Activated CD4-positive, alpha-beta T cell treated with anti-CD3 and anti-CD28 coated beads, Interleukin-2, Interleukin-6, amounts not matched to agents 100 ng/mL and 50 ng/mL, durations not matched to agents 16 hours and 8 hours (primary cell): ENCODE measurements at places on chromosomes 5 and 9.
A peak's percentile ranks its signal among the peaks of the same experiment; 100 is the strongest.

DNA sequence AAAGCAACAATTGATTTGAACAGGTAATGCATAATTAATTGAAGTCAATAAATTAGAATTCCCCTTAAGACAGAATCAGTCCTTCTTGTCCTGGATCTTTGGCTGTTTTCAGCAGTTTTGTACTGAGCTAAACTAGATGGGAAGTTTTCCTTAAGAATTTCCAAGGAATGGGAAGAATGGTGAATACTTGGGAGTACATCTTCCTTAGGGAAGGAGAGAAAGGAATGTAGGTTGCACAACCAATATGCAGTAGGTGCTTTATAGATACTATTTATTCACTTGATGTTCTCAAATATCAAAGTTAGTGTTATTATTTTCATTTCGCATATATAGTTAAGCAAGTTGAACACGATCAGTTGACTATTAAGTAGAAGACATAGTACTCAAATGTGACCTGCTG, 183.5 kb upstream of the MAP1B start:
- no peak for DNase-seq

GRCh38 chr9:99399474-99399873, 177.4 kb downstream of the SEC61B start:
- DNase-seq = no peak

DNA sequence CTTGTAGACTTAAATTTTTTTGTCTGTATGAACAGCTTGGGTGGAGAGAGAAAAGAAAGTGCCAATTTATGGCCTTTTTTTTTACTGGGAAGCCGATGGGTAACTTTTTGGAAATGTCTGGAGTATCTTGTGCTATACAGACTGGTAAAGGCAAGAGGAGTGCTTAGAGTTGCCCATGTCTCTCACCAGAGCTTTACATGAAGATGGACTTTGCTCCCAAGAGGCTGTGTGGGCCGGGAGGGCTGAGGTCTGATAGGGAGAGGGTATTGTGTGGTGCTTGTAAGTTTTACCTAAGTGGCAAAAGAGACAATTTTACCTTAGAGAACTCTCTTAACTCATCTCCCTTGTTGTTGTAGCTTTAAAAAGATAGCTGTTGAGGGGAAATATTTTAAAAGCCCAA, 203.2 kb downstream of the SEMA6A start:
- DNase-seq = no peak

DNA sequence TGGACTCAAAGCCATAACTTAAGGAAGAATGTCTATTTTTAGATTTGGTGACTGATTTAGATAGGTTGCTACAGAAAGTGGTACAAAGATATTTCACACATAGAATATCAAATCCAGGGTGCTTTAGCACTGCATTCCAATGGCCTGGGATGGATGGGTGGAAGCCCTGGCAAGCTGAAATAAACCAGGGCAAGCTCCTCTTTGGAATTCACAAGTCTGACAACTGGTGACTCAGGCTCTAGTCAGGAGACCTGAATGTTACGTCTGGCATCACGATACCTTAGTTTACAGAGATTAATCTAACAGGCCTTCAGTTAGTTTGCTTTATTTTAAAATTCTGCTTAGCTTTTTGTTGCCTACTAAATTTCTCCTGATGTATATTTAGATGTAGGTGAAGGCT, 144.0 kb downstream of the TMC1 start:
- no peak for DNase-seq

DNA sequence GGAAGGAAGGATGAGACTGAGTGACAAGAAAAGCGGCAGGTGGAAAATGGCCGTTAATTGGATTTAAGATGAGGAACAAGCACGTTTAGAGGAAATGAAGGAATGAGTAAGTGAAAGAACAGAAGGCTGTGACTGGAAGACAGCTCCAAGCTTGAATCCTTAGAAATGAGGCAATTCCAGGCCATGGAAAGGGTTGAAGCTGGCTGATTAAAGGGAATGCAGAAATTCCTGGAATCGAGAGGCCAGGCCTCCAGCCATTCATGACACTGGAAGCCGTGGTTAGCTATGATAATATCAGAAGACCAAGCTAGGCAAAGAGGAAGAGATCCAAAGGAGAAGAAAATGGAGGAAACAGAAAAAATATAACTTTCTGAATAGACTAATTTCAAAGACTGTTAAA, 84.2 kb downstream of the ARL15 start:
- no peak for DNase-seq

DNA sequence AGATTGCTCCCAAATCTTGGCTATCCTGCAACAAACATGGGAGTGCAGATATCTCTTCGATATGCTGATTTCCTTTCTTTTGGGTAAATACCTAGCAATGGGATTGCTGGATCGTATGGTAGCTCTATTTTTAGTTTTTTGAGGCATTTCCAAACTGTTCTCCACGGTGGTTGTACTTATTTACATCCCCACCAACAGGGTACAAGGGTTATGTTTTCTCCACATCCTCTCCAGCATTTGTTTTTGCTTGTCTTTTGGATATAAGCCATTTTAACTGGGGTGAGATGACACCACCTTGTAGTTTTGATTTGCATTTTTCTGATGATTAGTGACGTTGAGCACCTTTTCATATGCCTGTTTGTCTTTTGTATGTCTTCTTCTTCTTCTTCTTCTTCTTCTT, 20.3 kb downstream of the CTSL start:
- DNase-seq = no peak

DNA sequence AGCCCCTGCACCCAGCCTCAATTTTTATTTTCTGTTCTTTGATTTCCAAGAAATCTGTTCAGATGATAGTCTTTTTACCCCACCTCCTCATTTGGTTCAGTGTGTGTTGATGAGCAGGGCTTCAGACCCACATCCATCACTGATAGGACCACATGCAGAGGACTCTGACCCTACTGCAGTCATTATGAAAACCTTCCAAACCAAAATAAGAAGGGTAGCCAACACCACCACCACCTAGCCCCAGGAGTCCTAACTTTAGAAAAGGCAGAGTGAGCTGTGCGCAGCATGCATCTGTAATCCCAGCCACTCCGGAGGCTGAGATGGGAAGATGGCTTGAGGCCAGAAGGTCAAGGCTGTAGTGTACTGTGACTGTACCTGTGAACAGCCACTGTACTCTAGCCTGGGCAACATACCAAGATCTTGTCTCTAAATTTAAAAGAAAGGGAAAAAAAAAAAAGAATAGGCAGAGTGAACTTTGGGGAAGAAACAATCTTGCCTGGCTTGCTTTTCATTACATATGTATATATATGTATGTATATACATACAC, 13.0 kb downstream of the CDKN2AIPNL start:
- DNase-seq = no peak

DNA sequence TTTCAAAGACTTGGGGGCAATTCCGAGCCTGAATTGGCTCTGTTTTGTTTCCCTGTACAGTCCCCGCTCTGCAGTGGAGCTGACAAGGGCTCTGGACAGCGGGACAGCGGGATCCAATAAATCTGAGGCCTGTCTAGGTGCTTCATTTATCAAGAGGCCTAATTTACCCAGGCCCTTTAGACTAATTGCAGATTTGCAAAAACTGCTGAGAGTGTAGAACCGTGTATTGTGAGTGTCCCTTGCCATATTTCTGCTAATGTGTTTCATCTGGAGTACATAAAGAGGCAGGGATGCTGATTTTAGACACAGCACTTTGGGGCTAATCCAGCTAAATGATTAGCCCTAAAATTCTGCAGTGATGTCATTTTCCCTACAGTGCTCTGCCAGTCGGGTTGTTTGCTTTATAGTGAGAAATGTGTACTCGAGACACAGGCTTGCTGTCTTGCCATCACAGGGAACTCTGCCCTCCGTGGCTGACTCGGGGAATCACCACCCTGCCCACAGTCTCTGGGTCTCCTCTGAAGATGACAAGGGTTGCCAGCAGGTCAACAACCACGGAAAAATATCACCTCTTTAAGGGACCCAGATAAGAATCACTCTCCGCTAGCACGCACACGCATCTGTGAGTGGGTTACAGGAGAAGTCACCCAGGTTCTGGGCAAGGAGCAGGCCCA, 592.0 kb downstream of the BNC2 start:
- no peak for DNase-seq

GRCh38 chr9:16725066-16725465, 145.4 kb downstream of the BNC2 start:
- DNase-seq = no peak

DNA sequence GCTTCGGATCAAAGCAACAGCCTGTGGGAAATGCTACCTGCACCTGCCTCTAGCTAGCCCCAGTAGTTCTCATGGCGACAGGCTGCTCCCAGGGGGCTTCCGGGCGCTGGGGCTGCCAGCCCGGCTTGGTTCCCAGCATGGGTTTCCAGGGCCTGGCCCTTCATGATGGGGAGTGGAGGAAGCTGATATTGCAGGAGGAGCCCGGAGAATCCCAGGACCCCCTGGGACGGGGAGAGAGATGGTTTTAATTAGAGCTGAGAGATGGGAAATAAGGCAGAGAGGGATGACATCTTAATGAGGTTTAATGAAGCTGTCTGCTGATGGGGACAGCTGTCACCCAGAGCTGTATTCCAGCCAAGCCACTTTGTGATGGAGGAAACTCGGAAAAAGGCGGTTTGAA, 78.6 kb downstream of the CFAP77 start:
- DNase-seq = no peak

DNA sequence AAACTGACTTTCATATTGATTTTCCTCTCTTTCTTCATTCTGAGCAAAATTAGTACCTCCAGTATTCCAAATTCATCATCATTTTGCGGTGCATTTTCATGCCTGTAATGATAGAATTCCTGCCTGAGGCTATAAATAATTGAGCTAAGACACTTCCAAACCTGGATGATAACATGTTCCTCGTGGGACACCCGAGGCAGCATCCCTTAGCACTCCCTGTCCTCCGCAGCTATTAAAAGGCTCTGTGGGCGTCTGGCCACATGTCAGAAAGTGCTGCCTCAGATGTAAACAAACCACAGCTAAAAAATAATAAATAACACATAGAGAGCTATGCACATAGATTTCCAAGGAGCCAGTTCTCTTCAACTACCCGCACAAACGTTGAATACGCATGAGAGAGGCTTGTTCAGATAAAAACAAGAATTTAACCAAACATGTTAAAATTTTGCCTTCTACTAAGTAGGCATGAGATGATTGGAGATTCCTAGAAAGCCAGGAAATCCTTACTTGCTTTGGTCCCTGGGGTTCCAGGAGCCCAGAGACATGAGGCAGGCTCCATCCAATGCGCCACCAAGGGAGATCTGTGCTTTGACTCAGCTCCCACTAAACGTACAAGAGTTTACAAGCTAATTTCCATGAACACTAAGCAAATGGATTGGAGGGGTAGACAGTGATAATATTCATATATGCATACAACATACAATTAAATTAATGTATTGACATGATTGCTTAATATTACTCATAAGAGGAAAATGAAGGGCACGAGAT, 82.7 kb downstream of the SHC3 start:
- no peak for DNase-seq

GRCh38 chr5:54761213-54761701, 224.1 kb downstream of the ESM1 start:
- no peak for DNase-seq

- no peak for DNase-seq
Measured at GRCh38 chr9:89675058-89675742, 70.4 kb downstream of the GADD45G start.

DNA sequence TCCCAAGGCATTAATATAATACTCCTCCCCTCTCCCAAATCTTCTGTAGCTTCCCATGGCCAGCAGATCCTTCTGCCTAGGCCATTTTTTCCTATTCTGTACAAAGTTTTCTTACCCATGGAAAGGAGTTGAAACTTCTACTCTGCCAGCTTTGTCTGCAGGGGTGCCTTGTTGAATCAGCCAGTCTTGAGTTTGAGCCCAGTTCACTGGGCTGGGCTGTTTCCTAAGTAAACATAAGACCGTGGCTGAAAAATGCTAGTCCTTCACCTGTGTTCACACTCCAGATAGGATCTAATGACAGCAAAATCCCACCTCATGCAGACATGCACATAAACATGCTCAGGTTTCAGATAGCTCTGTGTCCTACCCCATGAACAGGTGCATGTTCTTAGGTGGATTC, 10.4 kb downstream of the TEX48 start:
- DNase-seq = no peak

DNA sequence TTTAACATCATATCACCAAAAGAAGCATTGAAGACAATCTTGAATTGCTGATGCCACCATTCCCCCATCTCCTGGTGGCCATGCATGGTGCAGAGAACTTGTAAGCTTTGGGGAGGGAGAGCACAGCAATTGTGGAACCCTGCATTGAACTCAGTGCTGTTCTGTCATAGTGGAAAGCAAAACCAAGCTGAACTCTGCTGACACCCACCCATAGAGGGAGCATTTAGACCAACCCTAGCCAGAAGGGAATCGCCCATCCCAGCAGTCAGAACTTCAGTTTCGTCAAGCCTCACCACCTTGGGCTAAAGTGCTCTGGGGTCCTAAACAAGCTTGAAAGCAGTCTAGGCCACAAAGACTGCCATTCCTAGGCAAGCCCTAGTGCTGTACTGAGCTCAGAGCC, 37.4 kb upstream of the RUSC2 start:
- DNase-seq = no peak

- DNase-seq = peak; percentile 31
Measured at GRCh38 chr9:95726756-95727155, 148.7 kb upstream of the ERCC6L2 start.

DNA sequence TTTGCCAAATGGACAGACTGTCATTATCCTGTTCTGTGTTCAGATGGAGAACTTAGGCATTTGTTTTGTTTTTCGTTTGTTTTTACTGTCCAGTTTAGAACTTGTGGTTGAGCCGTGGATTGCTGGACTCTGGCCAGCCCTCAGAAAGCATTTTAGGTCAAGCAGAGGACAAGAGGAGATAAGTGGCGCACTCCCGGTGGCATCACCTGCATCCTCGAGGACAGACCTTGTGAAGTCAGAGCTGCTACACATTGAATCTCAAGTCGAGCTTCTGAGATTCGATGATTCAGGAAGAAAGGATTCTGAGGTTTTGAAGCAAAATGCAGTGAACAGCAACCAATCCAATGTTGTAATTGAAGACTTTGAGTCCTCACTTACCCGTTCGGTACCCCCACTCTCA, 8.9 kb downstream of the MTRR start:
- peak; percentile 16 for DNase-seq

GRCh38 chr9:69168709-69169217, 5.3 kb upstream of the TJP2 start:
- DNase-seq = peak; percentile 87

GRCh38 chr5:87195616-87196015, 72.1 kb upstream of the RASA1 start:
- no peak for DNase-seq

DNA sequence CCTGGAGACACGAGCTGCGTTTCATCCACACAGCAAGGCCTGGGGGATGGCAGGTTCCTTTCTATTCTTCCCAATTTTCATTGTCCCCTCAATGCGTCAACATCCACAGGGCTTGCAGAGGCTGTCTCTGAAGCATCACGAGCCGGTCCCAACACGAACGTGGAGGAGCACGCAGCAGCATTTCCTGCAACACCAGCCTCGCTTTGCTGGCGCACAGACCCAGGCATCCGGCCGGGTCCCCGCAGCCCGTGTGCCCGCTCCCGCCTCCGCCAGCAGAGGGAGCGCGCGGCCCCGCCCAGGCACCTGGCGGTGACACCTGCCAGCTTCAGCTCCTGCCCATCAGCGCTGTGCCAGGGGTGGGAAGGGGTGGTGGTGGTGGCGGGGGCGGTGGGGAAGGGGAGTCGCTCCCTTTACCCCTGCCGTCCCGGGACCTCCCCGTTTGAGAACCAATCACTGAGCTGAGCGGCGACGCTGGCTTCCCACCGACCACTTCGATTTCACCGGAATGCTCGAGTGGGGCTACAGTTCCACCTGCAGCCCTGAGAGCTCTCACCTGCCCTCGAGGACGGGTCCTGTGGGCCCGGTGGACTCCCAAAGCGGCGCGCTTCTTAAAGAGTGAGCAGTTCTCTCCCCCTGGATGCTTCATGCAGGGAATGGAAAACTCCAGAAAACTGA, 464.5 kb downstream of the ICE1 start:
- peak; percentile 69 for DNase-seq

- peak; percentile 54 for DNase-seq
Measured at GRCh38 chr5:177132136-177133095, 1.2 kb upstream of the NSD1 start.
